ENCODE measurements at places on chromosomes 7 and 10. TPM values are rescaled to one million over a fixed set of nuclear protein-coding genes. Genes with fewer than 3 reads are reported as not detected.

CRYGN gene
- total RNA-seq = not detected

OR2A7 gene
- total RNA-seq = 0.94 TPM

PKD1L1 gene
- total RNA-seq = 0.98 TPM

BMI1 gene
- 40.7 TPM for total RNA-seq

FXYD4 gene
- not detected for total RNA-seq

IFIT2 gene
- 2.6 TPM for total RNA-seq

CYP26C1 gene
- total RNA-seq = not detected

ARHGEF5 gene
- 5.0 TPM for total RNA-seq

DNA sequence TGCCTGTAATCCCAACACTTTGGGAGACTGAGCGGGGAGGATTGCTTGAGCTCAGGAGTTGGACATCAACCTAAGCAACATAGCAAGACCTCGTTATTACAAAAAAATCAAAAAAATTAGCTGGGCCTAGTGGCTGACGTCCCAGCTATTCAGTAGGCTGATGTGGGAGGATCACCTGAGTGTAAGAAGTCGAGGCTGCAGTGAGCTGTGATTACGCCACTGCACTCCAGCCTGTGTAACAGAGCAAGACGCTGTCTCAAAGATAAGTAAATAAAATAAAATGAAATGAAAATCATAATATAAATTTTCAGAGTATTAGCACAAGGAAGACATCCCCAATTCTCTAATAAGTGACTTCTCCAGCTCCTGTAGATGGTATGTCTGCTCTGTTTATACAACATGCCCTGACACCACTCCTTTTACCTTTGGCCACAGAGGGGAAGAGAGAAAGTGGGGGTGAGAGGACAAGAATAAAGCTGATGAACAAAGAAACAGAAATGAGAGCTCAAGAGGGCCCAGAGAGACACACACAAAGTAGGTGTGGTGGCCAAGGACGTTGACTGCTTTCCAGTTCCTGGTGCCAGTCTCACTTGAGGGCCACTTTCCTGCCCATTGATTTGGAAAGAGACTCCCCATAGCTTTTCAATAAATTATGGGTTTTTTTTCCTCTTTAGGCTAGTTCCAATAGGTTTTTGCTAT, 62.9 kb downstream of the PTTG1IP2 start:
- no peak for DNase-seq

DNA sequence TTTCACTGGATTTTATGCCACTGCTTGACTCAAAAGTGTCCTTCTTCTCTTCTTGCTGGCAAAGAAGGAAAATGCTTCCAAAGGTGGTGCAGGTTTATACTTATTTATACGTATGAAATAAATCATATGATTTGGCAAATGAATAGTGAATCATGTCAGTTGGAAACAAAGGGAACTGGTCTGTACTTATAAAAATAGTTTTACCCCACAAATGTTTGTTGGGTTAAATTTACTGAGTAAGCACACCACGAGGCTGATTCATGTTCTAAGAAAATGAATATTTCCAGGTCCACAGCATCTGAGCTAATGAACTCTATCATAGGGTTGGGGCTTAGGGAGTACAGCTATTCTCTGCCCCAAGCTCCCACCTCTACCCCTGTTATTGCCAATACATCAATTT, 232.2 kb downstream of the TRIL start:
- DNase-seq = no peak

- no peak for DNase-seq
Observed at GRCh38 chr10:116105264-116105663, 167.7 kb downstream of the GFRA1 start.

- no peak for DNase-seq
Observed at GRCh38 chr7:37598824-37599223, 84.7 kb upstream of the GPR141 start.

DNA sequence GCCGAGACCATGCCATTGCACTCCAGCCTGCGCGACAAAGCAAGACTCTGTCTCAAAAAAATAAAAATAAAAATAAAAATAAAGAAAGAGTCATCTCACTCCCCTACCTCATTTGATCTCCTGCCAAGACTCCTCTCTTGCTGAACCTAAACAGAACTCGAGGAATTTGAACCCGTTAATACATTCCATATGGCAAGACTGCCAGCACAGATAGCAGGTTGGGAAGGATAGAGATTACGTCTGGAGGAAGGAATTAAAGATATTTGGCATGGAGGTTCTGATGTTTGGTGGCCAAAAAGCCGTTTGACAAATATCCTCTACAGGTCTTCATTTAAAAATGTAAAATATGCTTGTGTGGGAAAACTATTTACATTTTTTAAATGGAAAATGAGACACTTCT, 549.6 kb downstream of the HTR7 start:
- DNase-seq = no peak

GRCh38 chr7:43769281-43769680, 10.8 kb downstream of the BLVRA start:
- no peak for DNase-seq

DNA sequence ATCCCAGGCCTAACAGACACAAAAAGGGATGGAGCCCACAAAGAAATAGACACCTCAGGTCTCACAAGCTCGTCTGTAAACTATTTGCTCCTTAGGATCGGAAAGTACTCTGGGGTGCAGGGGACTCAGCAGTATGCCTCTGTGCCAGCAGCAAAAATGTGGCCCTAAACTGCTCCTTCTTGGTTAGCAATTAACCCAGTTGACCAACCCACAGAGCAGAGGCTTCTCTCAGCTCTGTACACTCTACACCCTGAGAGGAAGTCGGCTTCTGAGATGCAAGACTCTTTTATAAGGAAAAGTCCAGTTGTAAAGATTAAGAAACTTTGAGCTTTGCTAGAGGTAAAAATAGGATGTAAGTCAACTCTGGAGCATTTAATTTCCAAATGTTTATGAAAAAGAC, 156.3 kb upstream of the PRSS58 start:
- DNase-seq = no peak

- no peak for DNase-seq
Observed at GRCh38 chr10:102542800-102543418, 39.1 kb downstream of the SUFU start.

- DNase-seq = no peak
Observed at GRCh38 chr7:43362652-43363034, 220.3 kb upstream of the STK17A start.

GRCh38 chr10:16754765-16755164, 62.5 kb downstream of the RSU1 start:
- no peak for DNase-seq

- no peak for DNase-seq
Observed at GRCh38 chr10:133010095-133010842, 67.9 kb upstream of the CFAP46 start.

GRCh38 chr10:31677195-31678138, 251.2 kb downstream of the ARHGAP12 start:
- DNase-seq = no peak

- DNase-seq = no peak
Observed at GRCh38 chr7:2476298-2476697, at the start of gene GRIFIN. GRIFIN (minus strand) TSS chr7:2476398; CDS start chr7:2476383, 15 bp downstream.

- no peak for DNase-seq
Observed at GRCh38 chr10:125159486-125159931, 854 bp downstream of the CTBP2 start.

DNA sequence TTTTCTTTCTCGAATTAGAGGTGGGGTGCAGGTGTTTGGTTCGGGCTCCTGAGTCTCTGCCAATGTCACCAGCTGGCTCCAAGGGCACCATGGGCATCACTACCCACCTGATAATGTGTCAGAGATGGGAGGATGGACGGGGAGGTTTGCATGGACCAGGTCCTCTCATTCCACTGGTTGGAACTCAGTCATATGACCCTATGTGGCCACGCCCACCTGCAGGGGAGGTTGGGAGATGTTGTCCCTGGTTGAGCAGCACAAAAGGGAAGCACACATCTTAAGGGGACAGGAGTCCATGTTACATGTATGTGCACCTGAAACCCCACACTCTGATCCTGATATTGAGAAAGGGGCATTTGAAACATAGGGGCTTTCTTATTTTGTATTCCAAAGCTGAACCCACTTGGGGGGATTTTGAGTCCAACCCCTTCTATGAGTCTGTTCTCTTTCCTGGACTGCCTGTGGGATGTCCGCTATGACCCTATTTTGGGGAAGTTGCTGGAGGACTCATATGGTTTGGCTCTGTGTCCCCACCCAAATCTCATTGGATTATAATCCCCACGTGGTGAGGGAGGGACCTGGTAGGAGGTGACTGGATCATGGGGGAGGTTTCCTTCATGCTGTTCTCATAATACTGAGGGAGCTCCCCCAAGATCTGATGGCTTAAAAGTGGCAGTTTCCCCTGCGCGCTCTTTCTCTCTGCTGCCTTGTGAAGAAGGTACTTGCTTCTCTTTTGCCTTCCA, 66.9 kb upstream of the BAIAP2L1 start:
- DNase-seq = no peak

- no peak for DNase-seq
Observed at GRCh38 chr7:28369523-28369922, 42.8 kb upstream of the CREB5 start.

- DNase-seq = no peak
Observed at GRCh38 chr10:47346581-47347302, 1.4 kb upstream of the RBP3 start.

- DNase-seq = no peak
Observed at GRCh38 chr10:10845185-10845584, 172.5 kb upstream of the CELF2 start.

DNA sequence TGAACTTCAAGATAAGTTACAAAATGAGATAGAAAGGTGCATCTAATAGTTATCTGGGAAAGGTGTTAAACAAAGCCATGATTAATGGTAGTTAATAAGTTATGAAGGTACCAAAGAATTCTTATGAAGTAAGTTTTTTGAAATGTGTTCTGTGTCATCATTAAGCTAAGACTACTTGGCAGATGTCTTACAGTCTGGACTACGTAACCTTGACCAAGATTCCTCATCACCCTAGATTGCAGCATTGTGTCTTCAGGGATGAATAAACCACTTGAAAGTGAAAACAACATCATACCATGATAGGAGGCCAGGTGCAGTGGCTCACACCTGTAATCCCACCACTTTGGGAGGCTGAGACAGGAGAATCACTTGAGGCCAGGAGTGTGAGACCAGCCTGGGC, 48.2 kb downstream of the GOT1 start:
- DNase-seq = no peak

DNA sequence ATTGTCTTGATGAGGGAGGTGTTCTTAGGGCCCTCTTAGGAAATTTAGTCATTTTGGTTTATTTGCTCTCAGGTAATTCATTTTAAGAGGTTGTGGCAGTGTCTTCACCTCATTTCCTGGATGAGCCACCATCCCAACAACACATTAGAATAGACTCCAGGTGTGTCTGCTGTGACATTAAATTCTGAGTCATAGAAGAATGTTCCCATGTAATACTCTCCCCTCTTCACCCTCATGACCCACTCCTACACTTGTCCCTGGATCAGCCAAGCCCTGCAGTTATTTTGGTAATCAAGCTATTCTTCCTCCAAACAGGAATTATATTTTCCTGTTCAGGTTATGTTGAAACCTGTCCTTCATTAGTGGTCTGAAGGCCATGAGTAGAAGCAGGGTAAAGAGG, 944.1 kb downstream of the SORCS3 start:
- no peak for DNase-seq

GRCh38 chr10:116784035-116784434, 41.7 kb upstream of the HSPA12A start:
- DNase-seq = no peak

- no peak for DNase-seq
Observed at GRCh38 chr7:77288676-77289320, 89.2 kb upstream of the FGL2 start.

GRCh38 chr7:80088705-80089104, 45.9 kb upstream of the GNAI1 start:
- DNase-seq = no peak

All from right atrium auricular region (tissue), 2 donors.